ENCODE measurements at places on chromosomes 1 and 21. TPM values are rescaled to one million over a fixed set of nuclear protein-coding genes. Genes with fewer than 3 reads are reported as not detected.

The MRAP gene
- not detected for total RNA-seq

The TM2D1 gene
- 30.1 TPM for total RNA-seq

- H3K4me1 ChIP-seq, result peaks cover 7% of the 10 kb centered on the region
- no peak overlapping the region for H3K27ac ChIP-seq
- H3K36me3 ChIP-seq, result no peaks in the 10 kb centered on the region
- DNase-seq, result no peak
- H3K4me3 ChIP-seq, result no peak overlapping the region
- H3K27me3 ChIP-seq, result no peaks in the 10 kb centered on the region
Measured at GRCh38 chr1:185600641-185601040, 133.6 kb upstream of the HMCN1 start.

GRCh38 chr1:69244211-69244610, 323.5 kb upstream of the LRRC7 start:
- no peak for DNase-seq
- H3K4me1 ChIP-seq, result no peaks in the 10 kb centered on the region
- no peak overlapping the region for H3K4me3 ChIP-seq
- no peaks in the 10 kb centered on the region for H3K27me3 ChIP-seq

- H3K4me1 ChIP-seq, result peaks cover 20% of the 10 kb centered on the region
- peak within 1 kb of the TSS; percentile 45 for H3K4me3 ChIP-seq
- H3K36me3 ChIP-seq, result no peaks in the 10 kb centered on the region
- no peak for DNase-seq
- H3K27me3 ChIP-seq, result peaks cover 41% of the 10 kb centered on the region
Measured at GRCh38 chr1:153678519-153679336, at the start of gene NPR1. TSS of gene NPR1 (plus strand) at chr1:153678688. CDS start at chr1:153679109, 421 bp downstream.

GRCh38 chr1:151324390-151324930, 2.8 kb downstream of the PI4KB start:
- H3K27me3 ChIP-seq, result no peaks in the 10 kb centered on the region
- H3K4me3 ChIP-seq, result no peak overlapping the region
- no peak overlapping the region for H3K27ac ChIP-seq

GRCh38 chr1:169102567-169102966, 3.9 kb upstream of the ATP1B1 start:
- H3K36me3 ChIP-seq, result no peaks in the 10 kb centered on the region
- H3K27ac ChIP-seq, result no peak overlapping the region
- H3K27me3 ChIP-seq, result peaks cover 4% of the 10 kb centered on the region

- no peak overlapping the region for H3K27ac ChIP-seq
- no peaks in the 10 kb centered on the region for H3K4me1 ChIP-seq
- H3K27me3 ChIP-seq, result peaks cover 9% of the 10 kb centered on the region
- no peak for DNase-seq
- no peaks in the 10 kb centered on the region for H3K36me3 ChIP-seq
Measured at GRCh38 chr1:157040802-157041201, 4.7 kb downstream of the ARHGEF11 start.

DNA sequence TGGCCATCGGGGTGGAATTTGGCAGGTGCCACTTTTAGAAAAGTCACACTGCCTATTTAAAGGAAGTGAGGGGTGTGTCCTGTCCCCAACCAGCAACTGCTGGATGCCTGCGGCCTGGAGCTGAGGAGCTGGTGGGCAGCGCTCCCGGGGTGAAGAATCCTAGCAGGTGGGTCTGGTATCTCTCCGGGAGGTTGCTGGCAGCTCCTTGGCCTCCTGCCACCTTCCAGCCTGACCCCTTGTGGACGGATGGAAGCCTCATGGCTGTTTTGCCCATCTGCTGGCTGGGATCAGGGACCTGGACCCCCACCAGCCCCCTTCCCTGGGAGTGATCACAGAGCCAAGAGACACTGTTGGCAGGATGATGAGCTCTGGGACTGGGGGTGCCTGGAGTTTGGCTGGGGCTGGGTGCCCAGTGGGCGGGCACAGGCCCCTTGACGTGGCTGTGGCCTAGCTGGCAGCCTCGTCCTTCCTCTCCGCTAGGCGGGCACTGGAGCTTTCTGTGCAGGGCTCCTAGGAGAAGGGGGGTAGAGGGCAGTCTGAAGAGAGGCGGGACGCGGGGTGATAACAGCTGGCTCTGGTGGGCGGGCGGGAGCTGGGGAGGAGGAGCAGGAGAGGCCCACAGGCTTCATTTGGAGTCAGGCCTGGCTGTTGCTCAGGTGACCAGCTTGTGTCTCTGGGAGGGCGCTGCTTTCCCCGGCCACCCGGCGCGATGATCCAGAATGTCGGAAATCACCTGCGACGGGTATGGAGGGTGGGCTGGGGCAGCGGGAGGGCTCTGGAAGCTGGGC, at the start of gene ACOT11:
Gene ACOT11, plus strand, starts transcription at position 628 of the 788 bp plus-strand sequence. Its CDS starts 82 bp downstream, at position 710.
- no peak within 1 kb of the TSS for H3K4me3 ChIP-seq
- no peaks in the 10 kb centered on the region for H3K36me3 ChIP-seq

DNA sequence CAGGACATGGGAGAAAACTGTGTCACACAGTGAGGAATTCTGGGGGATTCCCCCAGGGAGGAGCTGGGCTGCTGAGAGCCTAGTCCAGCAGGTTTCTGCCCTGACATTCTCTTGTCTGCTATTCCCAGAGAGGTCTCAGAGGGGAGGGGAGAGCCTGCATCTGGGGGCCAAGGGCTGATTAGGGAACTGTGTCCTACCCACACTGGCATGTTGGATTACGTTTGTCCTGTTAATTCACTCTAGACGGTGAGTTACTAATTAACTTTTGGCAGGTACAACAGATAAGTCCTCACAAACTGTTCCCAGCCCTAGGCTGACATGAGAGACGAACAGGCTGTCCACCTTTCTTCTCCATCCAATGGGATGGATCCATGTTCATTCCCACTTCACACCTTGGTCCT, 2.6 kb upstream of the SH3BGRL3 start:
- no peak overlapping the region for H3K4me3 ChIP-seq
- H3K27ac ChIP-seq, result peak overlapping the region; percentile 54
- peaks cover 62% of the 10 kb centered on the region for H3K4me1 ChIP-seq

DNA sequence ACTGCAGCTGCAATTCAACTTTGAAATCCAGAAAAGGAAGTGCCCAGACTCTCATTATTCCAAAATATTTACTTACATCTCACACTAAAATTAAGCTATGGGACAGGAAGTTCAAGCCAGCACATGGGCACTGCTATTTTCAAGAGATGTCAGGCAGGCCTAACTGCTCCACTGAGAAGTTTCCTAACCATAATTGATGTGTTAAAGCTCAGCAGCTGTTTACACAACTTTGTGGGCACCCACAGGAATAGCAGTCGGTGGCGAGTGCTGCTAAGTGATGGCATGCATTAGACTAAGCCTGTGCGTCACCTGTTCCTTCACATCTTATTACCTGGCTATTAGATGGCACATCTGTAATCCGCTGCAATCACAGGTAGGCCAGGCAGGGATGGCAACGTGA, 303.3 kb upstream of the DAB1 start:
- no peak overlapping the region for H3K27ac ChIP-seq
- no peak for DNase-seq
- no peaks in the 10 kb centered on the region for H3K36me3 ChIP-seq
- H3K27me3 ChIP-seq, result no peaks in the 10 kb centered on the region
- H3K4me3 ChIP-seq, result no peak overlapping the region
- no peaks in the 10 kb centered on the region for H3K4me1 ChIP-seq

- no peaks in the 10 kb centered on the region for H3K27me3 ChIP-seq
- H3K36me3 ChIP-seq, result no peaks in the 10 kb centered on the region
- DNase-seq, result no peak
- no peak overlapping the region for H3K4me3 ChIP-seq
- no peaks in the 10 kb centered on the region for H3K4me1 ChIP-seq
Measured at GRCh38 chr1:213277036-213277435, 226.0 kb downstream of the RPS6KC1 start.

GRCh38 chr1:170856455-170856854, 78.9 kb upstream of the MROH9 start:
- no peaks in the 10 kb centered on the region for H3K27me3 ChIP-seq
- no peaks in the 10 kb centered on the region for H3K4me1 ChIP-seq
- H3K36me3 ChIP-seq, result no peaks in the 10 kb centered on the region

- H3K27me3 ChIP-seq, result no peaks in the 10 kb centered on the region
- H3K4me3 ChIP-seq, result no peak overlapping the region
- no peak for DNase-seq
- H3K4me1 ChIP-seq, result no peaks in the 10 kb centered on the region
- H3K36me3 ChIP-seq, result no peaks in the 10 kb centered on the region
Measured at GRCh38 chr1:111541721-111542120, 38.3 kb upstream of the ADORA3 start.

Data from CD8-positive, alpha-beta memory T cell (primary cell).